ENCODE measurements at places on chromosomes 7 and 10. TPM values are rescaled to one million over a fixed set of nuclear protein-coding genes. Genes with fewer than 3 reads are reported as not detected.

- no peaks in the 10 kb centered on the region for H3K4me1 ChIP-seq
- DNase-seq: no peak
- no peak overlapping the region for H3K27ac ChIP-seq
- H3K36me3 ChIP-seq: no peaks in the 10 kb centered on the region
- H3K4me3 ChIP-seq: no peak overlapping the region
Measured at GRCh38 chr10:51215951-51216834, 141.9 kb downstream of the PRKG1 start.

Gene SFTPA1
- total RNA-seq: not detected

GRCh38 chr7:100873599-100874299, 1.2 kb upstream of the SRRT start:
- peak overlapping the region; percentile 84 for H3K4me3 ChIP-seq
- no peaks in the 10 kb centered on the region for H3K27me3 ChIP-seq
- H3K4me1 ChIP-seq: peaks cover 25% of the 10 kb centered on the region

Gene HOXA10
- not detected for total RNA-seq

- no peaks in the 10 kb centered on the region for H3K4me1 ChIP-seq
- no peak overlapping the region for H3K4me3 ChIP-seq
- H3K27ac ChIP-seq: no peak overlapping the region
- no peaks in the 10 kb centered on the region for H3K36me3 ChIP-seq
- no peaks in the 10 kb centered on the region for H3K27me3 ChIP-seq
- DNase-seq: no peak
Measured at GRCh38 chr10:128003521-128003920, 96.6 kb downstream of the PTPRE start.

Gene GPAM
- total RNA-seq: 16.4 TPM

GRCh38 chr7:131506597-131506996, 49.8 kb downstream of the PODXL start:
- H3K27ac ChIP-seq: no peak overlapping the region
- DNase-seq: no peak
- no peak overlapping the region for H3K4me3 ChIP-seq
- H3K36me3 ChIP-seq: no peaks in the 10 kb centered on the region
- peaks cover 18% of the 10 kb centered on the region for H3K4me1 ChIP-seq
- H3K27me3 ChIP-seq: peaks cover 18% of the 10 kb centered on the region

Gene NUP205
- total RNA-seq: 134 TPM

Gene TMEM213
- total RNA-seq: not detected

Gene CYP17A1
- not detected for total RNA-seq

DNA sequence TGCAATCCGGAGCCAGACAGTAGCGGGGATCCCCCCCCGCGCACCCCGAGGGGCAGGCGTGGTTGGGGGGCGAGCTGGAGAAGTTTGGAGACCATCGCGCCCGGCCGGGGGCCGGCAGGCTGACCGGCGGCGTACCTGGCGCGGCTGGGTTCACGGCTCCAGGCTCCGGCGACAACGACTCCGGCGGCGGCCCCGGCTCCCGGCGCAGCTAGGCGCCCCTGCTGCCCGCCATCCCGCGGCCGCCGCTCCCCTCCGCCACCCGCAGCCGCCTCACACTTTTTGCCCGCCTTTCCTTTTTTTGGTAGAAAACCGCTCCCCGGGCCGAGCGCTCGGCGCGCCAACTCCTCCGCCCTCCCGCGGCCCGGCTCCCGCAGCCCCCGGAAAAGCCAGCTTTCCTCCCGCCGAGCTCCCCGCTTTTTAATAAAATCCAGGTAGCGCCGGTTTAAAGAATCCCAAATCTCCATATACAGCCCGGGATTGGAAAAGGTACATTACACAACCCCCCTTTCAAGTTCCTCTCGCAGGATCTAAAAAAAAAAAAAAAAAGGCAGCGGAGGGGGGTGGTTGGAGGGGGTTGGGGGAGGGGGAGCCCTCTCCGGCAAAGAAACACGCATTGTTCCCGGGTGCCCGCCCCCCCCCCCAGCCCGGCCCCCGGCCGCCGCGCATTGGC, at the start of gene TNRC18:
Gene TNRC18 (minus strand): TSS at position 529 of the 670 bp plus-strand sequence. CDS start 2,588 bp downstream, outside the sequence.
- peak within 1 kb of the TSS; percentile 85 for H3K27ac ChIP-seq
- H3K36me3 ChIP-seq: no peaks in the 10 kb centered on the region
- peaks cover 62% of the 10 kb centered on the region for H3K4me1 ChIP-seq
- H3K27me3 ChIP-seq: peaks cover 66% of the 10 kb centered on the region

GRCh38 chr7:49580761-49581160, 192.7 kb upstream of the VWC2 start:
- H3K4me1 ChIP-seq: no peaks in the 10 kb centered on the region
- no peak for DNase-seq
- no peaks in the 10 kb centered on the region for H3K36me3 ChIP-seq
- no peak overlapping the region for H3K27ac ChIP-seq
- no peaks in the 10 kb centered on the region for H3K27me3 ChIP-seq
- H3K4me3 ChIP-seq: no peak overlapping the region

DNA sequence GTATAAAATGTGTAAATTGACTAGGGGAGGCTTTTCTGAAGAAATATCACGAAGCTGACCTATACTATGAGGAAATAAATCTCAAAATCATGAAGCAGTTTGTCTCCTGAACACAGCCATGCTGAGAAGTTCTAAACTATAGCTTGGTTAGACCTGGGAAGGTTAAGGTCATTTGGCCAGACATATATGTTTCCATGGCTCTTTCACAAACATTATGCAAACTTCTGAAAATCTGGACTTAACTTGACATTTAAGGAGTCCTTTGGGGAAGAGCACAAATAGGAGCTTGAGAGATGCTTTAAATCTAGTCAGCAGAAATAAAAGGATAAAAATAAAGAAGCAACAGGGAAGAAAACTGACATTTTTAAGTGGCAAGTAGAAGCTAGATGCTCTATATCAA, 115.9 kb upstream of the MEOX2 start:
- DNase-seq: no peak
- no peak overlapping the region for H3K4me3 ChIP-seq
- no peak overlapping the region for H3K27ac ChIP-seq

Gene MPP7
- 7.9 TPM for total RNA-seq

Gene MRPS17
- total RNA-seq: 34.3 TPM

- H3K27ac ChIP-seq: no peak overlapping the region
- peaks cover 7% of the 10 kb centered on the region for H3K27me3 ChIP-seq
- no peaks in the 10 kb centered on the region for H3K36me3 ChIP-seq
- H3K4me1 ChIP-seq: no peaks in the 10 kb centered on the region
Measured at GRCh38 chr7:155526225-155526624, 20.1 kb downstream of the CNPY1 start.

Gene METTL27
- total RNA-seq: not detected

Gene CDHR1
- total RNA-seq: 1.7 TPM

Gene LIPF
- total RNA-seq: not detected

GRCh38 chr10:4343091-4343490, 482.9 kb upstream of the AKR1E2 start:
- no peaks in the 10 kb centered on the region for H3K36me3 ChIP-seq
- DNase-seq: no peak
- no peaks in the 10 kb centered on the region for H3K4me1 ChIP-seq
- no peak overlapping the region for H3K27ac ChIP-seq

Gene CALHM3
- total RNA-seq: not detected

- H3K4me3 ChIP-seq: no peak overlapping the region
- H3K4me1 ChIP-seq: no peaks in the 10 kb centered on the region
Measured at GRCh38 chr7:79502151-79502550, 48.7 kb upstream of the MAGI2 start.

DNA sequence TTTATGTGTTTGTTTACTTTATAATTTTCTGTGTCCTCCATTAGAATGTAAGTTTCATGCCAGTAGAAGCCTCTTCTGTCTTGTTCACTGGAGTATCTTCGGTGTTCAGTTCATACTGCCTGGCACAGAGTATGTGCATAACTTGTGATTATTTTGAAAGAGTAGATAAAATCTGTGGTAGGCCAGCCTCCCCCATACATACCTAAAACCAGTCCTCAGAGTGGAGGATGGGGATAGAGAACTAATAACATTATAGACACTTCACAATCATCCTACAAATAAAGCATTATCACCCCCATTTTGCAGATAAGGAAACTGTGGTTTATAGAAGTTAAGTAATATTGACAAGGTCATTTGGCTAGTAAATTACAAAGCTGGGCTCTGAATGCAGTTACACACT, 28.0 kb downstream of the VIM start:
- H3K27me3 ChIP-seq: no peaks in the 10 kb centered on the region
- H3K27ac ChIP-seq: no peak overlapping the region
- no peak overlapping the region for H3K4me3 ChIP-seq

Measured in CD8-positive, alpha-beta memory T cell (primary cell).